GM20000 (cell line): ENCODE measurements at places on chromosomes 7 and 10.

DNA sequence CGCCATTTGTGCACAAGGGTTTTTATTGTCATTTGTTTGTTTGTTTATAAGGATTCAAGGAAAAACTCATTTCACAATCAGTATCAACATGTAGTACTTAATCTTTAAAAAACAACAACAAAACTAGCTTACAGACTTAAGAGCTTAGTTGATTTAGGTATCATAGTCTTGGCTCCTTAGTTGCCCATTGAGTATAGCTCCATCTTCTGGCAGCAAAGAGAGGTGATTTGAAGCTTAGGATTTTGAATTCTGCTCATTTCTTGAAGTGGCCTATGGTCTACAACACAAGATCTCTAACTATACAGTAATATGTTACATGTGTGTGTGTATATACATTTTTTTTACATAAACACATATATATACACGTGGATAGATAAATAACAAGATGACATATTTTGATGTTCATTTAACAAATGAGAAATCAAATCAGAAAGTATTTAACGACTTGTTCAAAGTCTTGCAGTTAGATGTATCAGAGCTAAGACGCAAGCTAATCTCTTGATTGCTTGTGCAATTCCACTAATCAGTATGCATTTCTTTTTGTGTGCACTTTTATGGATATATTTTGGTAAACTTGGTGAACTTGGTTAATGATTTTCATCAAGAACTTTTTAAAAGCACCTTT, 307.3 kb downstream of the CAMK1D start:
- peak; percentile 72 for DNase-seq

DNA sequence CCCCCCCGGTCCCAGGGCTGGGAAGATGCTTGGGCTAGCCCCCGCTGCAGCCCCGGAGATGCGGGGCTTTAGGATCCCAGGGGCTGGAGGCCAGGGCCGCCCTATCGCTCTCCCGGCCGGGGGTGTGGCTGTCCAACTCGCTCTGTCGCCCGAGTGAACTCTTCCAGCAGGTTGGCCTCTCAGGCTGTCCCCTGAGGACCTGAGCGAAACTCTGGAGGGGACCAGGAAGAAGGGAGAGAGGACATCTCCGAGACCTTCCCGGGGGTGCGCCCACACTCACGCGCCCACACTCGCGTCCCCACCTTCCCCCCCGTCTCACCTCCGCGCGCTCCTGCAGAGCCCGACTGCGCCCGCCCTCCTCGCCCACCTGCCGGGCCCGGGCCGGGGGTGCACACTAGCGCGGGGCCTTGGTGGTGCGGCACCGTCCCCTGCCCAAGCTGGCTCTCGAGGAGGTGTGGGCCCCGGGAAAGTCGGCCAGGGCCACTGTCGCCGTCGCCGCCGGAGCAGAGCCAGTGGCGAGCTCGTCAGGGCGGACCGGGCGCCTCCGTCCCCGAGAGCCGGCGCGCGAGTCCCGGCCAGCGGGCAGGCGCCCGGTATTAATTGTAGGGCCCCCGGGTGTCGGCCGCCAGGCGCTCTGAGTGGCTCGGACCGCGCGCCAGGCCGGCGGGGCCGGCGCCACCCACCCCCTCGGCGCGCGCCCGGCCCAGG, 101.7 kb upstream of the SVIL start:
- peak; percentile 59 for DNase-seq

- no peak for DNase-seq
These were observed 1.1 kb upstream of the PTPN12 start for GRCh38 chr7:77536017-77536412.

DNA sequence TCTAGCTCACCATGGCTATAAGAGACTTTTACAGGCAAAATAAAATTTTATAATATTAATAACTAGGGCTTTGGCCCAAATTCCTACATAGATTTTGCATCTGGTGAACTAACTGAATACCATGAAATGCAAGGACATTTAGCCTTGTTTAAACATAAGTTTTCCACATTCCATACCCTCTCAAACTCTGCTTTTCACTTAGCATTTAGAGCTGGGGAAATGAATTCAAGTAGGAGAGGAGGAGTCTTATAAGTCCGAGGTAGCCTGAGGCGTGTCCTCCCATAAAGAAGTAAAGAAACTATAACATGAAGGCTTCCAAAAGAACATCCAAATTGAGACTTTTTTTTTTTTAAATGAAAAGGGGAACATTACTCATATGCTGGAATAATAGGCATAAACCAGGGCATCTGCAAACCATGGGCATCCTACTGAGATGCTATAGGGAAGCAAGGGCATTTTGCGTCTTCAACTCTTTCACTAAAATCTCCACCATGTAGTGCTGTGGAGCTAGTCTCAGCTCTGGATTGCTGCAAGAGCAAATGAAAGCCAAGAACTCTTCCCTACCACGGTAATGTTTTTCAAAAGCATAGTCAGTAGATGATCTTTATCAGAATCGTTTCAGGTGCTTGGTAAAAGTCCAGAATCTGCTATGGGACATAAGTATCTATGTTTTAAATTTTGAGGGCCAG, 79.1 kb downstream of the PALS2 start:
- no peak for DNase-seq

DNA sequence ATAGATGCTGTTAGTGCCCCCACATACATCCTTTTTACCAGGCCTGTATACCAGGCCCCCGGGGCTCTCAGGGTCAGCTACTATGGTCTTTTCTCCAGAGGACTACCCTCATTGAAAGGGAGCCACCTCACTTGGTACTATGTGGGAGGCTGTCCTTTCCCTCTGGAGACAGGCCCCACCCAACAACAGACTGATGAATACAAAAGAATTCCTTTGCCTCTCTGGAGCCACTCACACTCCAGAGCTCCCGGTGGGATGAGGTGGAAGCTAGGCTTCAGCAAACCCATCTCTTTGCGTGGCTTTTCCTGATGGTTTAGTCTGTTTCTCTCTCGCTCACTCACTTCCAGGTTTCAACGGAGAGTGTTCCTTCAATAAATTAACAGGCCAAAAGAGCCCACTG, 30.3 kb downstream of the ANKMY2 start:
- DNase-seq: no peak

DNA sequence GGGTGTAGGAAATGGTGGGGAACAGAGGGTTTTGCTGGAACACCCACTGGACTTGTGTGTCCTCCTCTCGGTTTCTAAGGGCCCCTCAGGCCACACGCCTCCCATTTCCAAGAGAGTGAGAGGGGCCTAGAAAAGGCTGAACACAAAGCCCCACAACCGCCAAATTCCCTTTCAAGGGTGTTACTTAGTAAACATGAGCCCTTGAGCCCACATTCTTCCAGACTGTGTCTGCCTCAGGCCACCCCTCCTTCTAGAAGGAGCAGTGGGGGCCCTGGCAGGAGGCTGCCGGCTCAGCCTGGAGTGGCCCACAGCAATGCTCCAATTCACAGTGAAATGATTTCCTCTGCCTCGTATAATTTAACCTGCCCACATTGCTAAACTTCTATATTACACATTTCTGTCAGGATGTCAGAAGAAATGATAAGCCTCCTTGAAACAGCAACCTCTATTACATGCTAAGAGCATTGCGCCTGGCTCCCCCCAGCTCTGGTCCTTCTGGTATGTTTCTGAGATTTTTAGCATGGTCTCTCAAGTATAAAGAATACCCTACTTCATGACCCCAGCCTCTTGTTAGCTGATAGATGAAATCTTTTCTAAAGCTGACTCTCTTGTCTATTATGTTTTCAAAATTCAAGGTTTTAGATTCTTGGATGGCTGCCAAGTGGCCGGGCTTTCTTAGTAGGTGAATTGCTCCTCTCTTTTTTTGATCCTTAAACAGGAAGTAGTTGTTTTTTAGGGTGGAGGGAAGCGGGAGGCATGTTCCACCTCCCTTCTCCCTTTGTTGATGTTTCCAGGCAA, 673.9 kb upstream of the GALNT17 start:
- no peak for DNase-seq

DNA sequence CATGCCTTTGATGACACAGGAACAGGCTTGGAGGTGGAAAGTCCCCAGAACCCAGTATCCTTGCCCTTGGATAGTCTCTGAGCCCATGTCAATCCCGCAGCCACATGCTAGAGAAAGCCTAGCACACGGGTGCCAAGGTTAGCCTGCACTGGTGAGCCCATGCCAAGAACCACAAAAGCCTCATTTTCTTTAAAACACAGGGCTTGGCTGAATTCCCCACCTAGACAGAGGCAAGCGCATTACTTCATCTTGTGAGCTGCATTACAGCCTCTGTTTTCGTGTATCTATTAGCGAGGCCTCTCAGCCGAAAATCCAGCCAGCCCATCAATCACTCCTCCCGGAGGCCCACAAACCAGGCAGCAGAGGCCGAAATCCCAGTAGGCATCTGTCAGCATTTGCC, 314.9 kb upstream of the AUTS2 start:
- DNase-seq: no peak

DNA sequence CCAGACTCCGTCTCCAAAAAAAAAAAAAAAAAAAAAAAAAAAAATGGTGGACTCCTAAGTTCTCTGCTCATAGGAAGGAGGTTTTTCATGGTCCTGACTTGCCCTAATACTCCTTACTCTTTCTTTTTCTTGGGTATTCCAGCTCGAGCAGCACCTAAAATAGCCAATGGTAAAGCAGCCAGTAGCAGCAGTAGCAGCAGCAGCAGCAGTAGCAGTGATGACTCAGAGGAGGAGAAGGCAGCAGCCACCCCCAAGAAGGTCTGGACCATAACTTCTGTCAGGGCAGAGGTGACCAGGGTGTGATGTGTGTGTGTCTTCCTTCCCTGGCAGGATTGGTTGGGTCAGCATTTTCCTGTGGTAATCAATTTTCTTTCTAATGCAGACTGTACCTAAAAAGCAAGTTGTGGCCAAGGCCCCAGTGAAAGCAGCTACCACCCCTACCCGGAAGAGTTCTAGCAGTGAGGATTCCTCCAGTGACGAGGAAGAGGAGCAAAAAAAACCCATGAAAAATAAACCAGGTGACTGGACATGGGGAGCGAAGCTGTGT, 6.9 kb downstream of the NOLC1 start:
- no peak for DNase-seq

GRCh38 chr7:4837041-4837802, 24.6 kb downstream of the PAPOLB start:
- DNase-seq: no peak

DNA sequence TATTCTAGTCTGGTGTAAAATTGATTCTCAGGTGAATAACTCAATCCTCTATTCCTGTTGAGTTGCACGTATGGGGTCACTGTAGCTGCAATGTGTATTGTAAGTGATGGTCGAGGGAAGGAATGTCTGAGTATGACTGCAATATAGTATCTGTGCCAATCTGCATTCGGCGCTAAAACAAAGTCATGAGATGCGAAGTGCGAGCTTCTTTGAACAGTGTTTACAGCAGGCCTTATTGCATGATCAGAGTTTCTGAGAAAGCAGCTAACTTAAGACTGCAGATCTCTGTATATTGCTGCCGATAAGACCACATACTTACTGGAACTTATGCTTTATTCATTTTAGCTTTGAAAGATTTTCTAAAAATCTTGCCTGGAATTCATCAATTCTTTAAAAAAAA, 341.7 kb upstream of the BMPER start:
- no peak for DNase-seq

DNA sequence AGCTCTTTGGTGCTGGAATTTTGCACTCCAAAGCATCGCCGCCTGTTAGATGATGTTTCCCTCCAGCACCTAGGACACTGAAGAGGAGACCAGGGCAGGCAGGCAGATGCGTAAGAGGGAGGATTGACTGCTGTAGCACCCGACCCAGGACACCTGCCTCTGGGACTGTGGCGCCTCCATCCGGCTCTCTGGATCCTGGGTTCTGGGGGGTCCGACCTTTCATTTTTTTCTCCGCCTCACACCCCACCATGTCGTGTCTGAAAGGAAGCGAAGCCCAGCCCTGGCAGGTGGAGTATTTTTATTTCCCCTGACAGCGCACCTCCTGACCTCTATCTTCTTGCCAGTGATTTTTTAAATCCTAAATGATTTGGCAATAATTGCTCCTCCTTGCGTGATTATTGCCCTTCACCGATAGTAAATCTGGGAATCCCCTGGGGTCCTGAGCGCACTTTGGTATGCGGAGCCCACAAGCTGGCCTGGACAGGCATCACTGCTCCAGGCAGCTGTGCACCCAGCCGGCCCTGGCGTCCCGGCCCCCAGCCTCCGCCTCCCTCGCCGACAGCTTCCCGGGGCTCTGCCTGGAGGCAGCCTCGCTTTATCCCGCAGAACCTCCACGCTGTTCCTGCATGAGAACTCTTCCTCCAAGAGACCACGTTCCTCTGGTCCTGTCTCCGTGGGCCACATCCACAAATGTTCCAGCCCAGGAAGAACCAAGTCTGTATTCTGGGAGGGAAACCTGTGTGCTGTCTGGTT, 48.4 kb downstream of the LHPP start:
- DNase-seq: no peak

DNA sequence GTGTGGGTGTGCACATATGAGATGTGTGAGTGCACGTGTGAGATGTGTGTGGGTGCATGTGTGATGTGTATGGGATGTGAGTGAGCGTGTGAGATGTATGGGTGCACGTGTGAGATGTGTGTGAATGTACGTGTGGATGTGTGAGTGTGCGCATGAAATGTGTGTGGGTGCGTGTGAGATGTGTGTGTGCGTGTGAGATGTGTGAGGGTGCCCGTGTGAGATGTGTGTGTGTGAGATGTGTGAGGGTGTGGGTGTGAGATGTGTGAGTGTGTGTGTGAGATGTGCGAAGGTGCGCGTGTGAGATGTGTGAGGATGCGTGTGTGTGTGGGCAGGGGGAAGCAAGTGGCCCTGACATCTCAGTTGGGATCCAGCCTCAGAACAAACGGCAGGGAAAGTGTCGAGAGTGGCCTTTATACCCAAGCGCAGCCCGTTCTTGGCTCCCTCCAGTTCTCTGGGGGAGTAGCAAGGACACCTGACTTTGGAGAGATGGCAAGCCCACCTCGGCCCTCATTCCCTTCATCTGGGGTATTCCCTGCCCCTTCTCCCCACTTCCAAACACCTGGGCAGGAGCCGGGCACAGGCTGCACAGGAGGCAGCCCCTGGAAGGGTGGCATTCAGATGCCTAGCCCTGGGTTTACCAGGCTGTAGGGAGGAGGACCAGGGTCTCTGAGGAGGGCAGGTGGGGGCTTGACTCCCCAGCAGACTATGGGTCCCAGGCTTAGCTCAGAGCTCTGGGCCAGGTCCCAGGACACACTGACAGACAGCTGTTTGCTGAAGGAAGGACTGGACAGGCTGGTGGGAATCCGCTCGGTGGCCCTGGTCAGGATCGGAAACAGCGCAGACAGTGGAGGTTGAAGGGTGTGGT, 31.6 kb downstream of the PPIF start:
- peak; percentile 11 for DNase-seq

DNA sequence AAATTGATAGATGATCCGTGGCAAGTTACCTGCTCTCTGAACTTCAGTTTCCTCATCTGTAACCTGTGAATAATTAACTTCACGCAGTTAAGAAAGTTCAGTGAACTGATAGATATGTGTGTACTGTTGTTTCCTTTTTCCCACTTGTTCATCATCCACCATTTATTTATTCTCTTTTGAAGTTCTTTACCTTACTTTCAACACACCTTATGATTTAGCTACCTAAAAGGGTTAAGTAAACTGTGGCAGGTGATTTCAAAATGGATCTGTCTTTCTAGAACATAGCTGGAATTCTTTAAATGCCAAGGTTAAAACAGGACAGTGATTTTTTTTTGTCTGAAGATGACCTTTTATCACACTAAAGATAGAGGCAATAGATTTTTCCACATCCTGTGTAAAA, 27.4 kb upstream of the MALRD1 start:
- DNase-seq: no peak
